Inflammatory macrophage treated with lipopolysaccharide for 1 hour (primary cell): ENCODE measurements at places on chromosomes 6 and 20.

- DNase-seq: no peak
Measured at GRCh38 chr6:51209651-51210050, 391.0 kb downstream of the TFAP2B start.

GRCh38 chr6:130900913-130901312 is 73.7 kb downstream of the SMLR1 start:
- no peak for DNase-seq

- DNase-seq: no peak
Measured at GRCh38 chr6:170229851-170230519, 60.9 kb downstream of the DLL1 start.

- DNase-seq: no peak
Measured at GRCh38 chr6:72855471-72855870, 233.6 kb downstream of the KCNQ5 start.

GRCh38 chr20:3701061-3701998 is 11.1 kb downstream of the SIGLEC1 start:
- no peak for DNase-seq
